ENCODE measurements at places on chromosomes 1 and 21. TPM values are rescaled to one million over a fixed set of nuclear protein-coding genes. Genes with fewer than 3 reads are reported as not detected.

GRCh38 chr1:228668553-228669241 is 66.6 kb upstream of the RHOU start:
- DNase-seq = no peak

Gene OPRD1
- 0.10 TPM for total RNA-seq

GRCh38 chr21:42027822-42028765 is 17.9 kb upstream of the ZBTB21 start:
- no peak for DNase-seq

Gene SIK1
- total RNA-seq = 60.7 TPM

Gene OLFM3
- total RNA-seq = not detected

All from chondrocyte (in vitro differentiated cells).